Stimulated activated CD4-positive, alpha-beta T cell treated with anti-CD3 and anti-CD28 coated beads, Interleukin-1b, Interleukin-23, amount 100 ng/mL, for 1 hour (primary cell): ENCODE measurements at places on chromosomes 4 and X.

- DNase-seq, result no peak
Measured at GRCh38 chrX:30253257-30253656, 6.3 kb downstream of the MAGEB1 start.

DNA sequence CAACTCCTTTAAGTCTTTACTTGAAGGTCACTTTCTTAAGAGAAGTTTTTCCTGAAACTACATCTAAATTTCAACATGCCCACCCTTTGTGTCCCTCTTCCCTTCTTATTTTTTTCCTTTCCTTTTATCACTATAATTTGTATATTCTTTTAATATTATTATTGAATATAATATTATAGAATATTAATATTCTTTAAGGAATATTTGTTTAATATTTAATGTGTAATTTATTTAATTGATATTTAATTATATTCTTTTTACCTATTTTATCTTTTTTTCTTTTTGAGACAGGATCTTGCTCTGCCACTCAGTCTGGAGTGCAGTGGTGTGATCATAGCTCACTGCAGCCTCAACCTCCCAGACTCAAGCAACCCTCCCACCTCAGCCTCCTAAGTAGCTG lies 114.8 kb downstream of the KDR start:
- DNase-seq, result no peak

- DNase-seq, result no peak
Measured at GRCh38 chr4:24473309-24473721, 111.0 kb downstream of the DHX15 start.

DNA sequence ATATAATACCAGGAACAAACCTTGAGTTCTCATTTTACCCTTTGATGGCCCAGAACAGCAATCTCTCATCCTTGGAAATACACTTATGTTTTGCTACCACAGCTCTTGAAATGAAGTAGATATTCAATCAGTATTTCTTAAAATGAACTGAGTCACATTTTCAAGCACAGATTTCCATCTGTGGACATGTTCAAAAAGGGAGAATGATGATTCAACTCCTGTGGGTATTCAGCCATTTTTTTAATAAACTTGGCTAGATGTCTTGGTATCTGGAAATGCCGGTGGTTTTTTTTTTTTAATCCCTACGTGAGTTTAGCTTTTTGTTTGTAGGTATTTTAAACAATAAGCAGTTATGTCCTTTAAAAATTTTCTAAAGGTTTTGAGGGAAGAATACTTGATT lies 64.2 kb upstream of the TRPC5OS start:
- DNase-seq, result no peak

- no peak for DNase-seq
Measured at GRCh38 chr4:107691378-107691777, 28.7 kb downstream of the PAPSS1 start.

DNA sequence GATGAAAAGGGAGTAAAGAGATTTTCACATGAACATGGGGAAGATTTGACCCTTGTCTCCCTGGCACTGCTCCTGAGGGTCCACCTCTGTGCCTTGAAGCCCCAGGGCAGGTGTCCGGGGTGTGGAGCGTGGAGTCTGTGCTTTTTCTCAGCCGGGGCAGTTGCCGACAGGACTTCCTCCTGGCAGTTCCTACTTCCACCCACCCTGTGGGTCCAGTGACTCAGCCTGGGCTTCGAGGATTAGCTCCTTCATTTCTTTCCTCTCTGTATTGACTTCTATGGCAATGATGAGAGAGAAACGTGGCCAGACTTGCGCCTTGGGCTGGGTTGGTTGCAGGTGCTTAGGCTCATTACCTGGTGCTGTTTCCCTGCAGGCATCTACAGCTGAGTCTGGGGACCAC lies 35.9 kb upstream of the CLCN4 start:
- DNase-seq, result no peak

- no peak for DNase-seq
Measured at GRCh38 chrX:41730081-41730480, 6.1 kb downstream of the GPR82 start.
